Right lobe of liver (tissue), 6 donors: ENCODE measurements at places on chromosomes 3 and 15. TPM values are rescaled to one million over a fixed set of nuclear protein-coding genes. Genes with fewer than 3 reads are reported as not detected.
A peak's percentile ranks its signal among the peaks of the same experiment; 100 is the strongest.

The CHRNA7 gene
- total RNA-seq = not detected

The MLH1 gene
- total RNA-seq = 13.1 TPM

The PIF1 gene
- 1.00 TPM for total RNA-seq

The GOLGA8S gene
- 0.29 TPM for total RNA-seq

The CAMKV gene
- total RNA-seq = not detected

DNA sequence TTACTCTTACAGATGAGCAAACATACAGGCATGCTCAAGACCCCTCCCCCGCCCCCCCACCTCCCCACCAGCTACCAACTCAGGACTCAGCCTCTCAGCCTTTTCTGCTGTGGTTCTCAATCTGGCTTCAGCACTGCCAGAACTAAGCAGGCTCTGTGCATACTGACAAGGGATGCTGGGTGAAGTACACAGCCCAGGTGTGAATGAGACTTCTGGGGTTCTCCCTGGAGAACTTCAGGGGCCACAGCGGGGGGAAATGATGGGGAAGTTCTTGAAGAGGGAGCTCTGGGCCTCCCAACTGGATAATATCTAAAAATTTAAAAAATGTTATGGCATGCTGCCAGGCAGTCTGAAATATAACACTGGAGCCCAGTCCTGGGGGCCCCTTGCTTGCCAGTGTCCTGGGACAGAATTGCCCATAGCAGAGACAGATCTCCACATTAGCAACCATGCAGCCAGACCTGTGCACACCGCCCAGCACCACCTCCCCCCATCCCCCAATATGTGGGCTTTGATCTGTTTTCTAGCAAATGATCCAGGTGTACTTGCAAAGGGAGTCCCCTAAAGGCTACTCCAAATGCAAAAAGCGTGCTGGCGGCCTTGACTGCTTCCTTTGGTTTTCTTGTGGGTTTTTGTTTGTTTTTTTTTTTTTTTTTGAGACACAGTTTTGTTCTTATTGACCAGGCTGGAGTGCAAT lies 41.4 kb downstream of the PGPEP1L start:
- no peaks in the 10 kb centered on the region for H3K27me3 ChIP-seq
- no peaks in the 10 kb centered on the region for H3K36me3 ChIP-seq
- no peak for DNase-seq
- H3K4me1 ChIP-seq = no peaks in the 10 kb centered on the region
- no peak overlapping the region for H3K4me3 ChIP-seq
- H3K27ac ChIP-seq = no peak overlapping the region

- H3K36me3 ChIP-seq = no peaks in the 10 kb centered on the region
- no peak overlapping the region for H3K27ac ChIP-seq
- H3K4me1 ChIP-seq = no peaks in the 10 kb centered on the region
- H3K4me3 ChIP-seq = no peak overlapping the region
- no peak for DNase-seq
Measured at GRCh38 chr3:8724108-8724752, 9.4 kb upstream of the CAV3 start.

GRCh38 chr3:172077197-172077757 lies 37.9 kb downstream of the FNDC3B start:
- peaks cover 2% of the 10 kb centered on the region for H3K4me1 ChIP-seq
- no peaks in the 10 kb centered on the region for H3K27me3 ChIP-seq
- H3K36me3 ChIP-seq = no peaks in the 10 kb centered on the region
- no peak for DNase-seq
- no peak overlapping the region for H3K4me3 ChIP-seq
- no peak overlapping the region for H3K27ac ChIP-seq

DNA sequence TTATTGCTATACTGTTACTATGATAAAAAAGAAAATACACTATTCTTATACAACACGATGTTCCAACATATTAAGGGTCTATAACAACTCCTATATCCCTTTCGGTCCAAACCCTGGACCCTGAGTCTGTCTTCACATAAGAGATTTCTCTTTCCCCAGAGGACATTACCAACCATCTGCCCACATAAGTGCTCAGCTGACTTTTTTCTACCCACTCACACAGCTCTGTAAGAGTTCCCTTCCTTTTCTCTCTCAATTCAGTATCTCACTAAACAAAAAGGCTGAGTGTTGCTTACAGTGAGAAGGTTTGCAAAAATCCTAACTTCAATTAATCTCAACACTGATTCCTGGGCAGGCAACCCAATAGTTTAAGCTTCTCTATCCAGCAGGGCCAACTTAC lies 30.5 kb downstream of the ITGB5 start:
- H3K27me3 ChIP-seq = no peaks in the 10 kb centered on the region
- H3K4me1 ChIP-seq = peaks cover 18% of the 10 kb centered on the region
- no peak overlapping the region for H3K27ac ChIP-seq
- no peak overlapping the region for H3K4me3 ChIP-seq

DNA sequence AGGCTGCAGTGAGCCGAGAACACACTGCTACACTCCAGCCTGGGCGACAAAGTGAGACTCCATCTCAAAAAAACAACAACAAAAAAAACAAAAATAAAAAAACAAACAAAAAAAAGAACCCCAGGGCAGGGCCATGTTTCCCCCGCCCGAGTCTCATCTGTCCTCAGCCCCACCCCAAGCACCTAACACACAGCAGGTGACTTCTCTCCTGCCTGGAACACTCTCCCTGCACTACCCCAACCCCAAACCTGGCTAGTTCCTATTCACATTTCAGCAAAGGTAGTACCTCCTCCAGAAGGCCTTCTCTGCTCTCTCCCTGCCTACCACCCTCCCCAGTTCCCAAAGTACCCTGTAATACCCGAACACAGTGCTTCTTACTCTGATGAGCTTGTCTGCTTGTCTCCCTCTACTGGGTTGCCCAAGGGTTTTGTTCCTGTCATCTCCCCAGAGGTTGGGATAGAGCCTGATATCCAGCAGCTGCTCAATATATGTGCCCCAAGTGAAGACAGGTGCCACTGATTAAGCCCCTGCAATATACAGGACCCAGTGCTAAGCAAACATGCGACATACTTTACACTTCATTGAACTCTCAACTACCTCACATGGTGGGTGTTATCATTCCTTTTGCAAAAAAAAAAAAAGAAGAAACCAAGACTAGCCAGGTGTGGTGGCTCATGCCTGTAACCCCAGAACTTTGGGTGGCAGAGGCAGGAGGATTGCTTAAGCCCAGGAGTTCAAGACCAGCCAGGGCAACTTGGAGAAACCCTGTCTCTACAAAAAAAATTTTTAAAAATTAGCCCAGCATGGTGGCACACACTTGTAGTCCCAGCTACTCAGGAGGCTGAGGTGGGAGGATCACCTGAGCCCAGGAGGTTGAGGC lies 103.6 kb downstream of the DAPK2 start:
- H3K4me3 ChIP-seq = no peak overlapping the region
- DNase-seq = no peak
- no peak overlapping the region for H3K27ac ChIP-seq
- no peaks in the 10 kb centered on the region for H3K36me3 ChIP-seq
- no peaks in the 10 kb centered on the region for H3K4me1 ChIP-seq
- no peaks in the 10 kb centered on the region for H3K27me3 ChIP-seq

- no peak for DNase-seq
- no peaks in the 10 kb centered on the region for H3K27me3 ChIP-seq
- no peaks in the 10 kb centered on the region for H3K4me1 ChIP-seq
- no peak overlapping the region for H3K27ac ChIP-seq
- no peak overlapping the region for H3K4me3 ChIP-seq
Measured at GRCh38 chr15:25366058-25366457, 72.8 kb downstream of the UBE3A start.

- peaks cover 24% of the 10 kb centered on the region for H3K36me3 ChIP-seq
- H3K27me3 ChIP-seq = no peaks in the 10 kb centered on the region
- H3K4me1 ChIP-seq = peaks cover 10% of the 10 kb centered on the region
- no peak overlapping the region for H3K4me3 ChIP-seq
- no peak overlapping the region for H3K27ac ChIP-seq
Measured at GRCh38 chr3:194667363-194667762, 4.6 kb downstream of the LSG1 start.

GRCh38 chr3:196632046-196632751 lies 7.3 kb upstream of the NRROS start:
- H3K27me3 ChIP-seq = no peaks in the 10 kb centered on the region
- peak overlapping the region; percentile 60 for H3K27ac ChIP-seq
- H3K4me3 ChIP-seq = peak overlapping the region; percentile 77
- peak; percentile 89 for DNase-seq
- no peaks in the 10 kb centered on the region for H3K4me1 ChIP-seq

GRCh38 chr3:54264050-54264449 lies 141.7 kb downstream of the CACNA2D3 start:
- H3K4me1 ChIP-seq = no peaks in the 10 kb centered on the region
- no peaks in the 10 kb centered on the region for H3K27me3 ChIP-seq
- no peak overlapping the region for H3K4me3 ChIP-seq
- H3K27ac ChIP-seq = no peak overlapping the region
- DNase-seq = no peak
- H3K36me3 ChIP-seq = no peaks in the 10 kb centered on the region

GRCh38 chr3:161117646-161118045 lies 12.5 kb upstream of the B3GALNT1 start:
- no peaks in the 10 kb centered on the region for H3K4me1 ChIP-seq
- H3K36me3 ChIP-seq = no peaks in the 10 kb centered on the region
- no peak overlapping the region for H3K27ac ChIP-seq
- DNase-seq = no peak

DNA sequence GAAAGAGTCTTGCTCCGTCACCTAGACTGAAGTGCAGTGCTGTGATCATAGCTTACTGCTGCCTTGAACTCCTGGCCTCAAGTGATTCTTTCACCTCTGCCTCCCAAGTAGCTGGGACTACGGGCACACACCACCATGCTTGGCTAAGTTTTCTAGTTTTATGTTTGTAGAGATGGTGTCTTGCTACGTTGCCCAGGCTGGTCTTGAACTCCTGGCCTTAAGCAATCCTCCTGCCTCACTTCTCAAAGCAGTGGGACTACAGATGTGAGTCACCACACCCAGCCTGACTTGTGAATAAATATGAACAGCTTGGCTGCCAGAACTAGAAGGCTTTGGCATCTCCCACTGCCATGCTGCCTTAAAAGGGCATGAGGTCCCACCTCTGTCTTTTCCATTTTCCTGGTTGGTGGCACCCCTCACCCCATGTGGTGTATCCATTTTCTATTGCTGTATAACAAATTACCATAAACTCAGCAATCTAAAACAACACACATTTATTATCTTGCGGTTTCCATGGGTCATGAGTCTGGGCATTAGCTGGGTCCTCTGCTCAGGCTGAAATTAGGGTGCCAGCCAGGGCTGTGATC lies 44.3 kb downstream of the PTPRG start:
- no peak overlapping the region for H3K4me3 ChIP-seq
- no peak for DNase-seq
- H3K27ac ChIP-seq = no peak overlapping the region
- H3K36me3 ChIP-seq = no peaks in the 10 kb centered on the region
- H3K4me1 ChIP-seq = no peaks in the 10 kb centered on the region
- no peaks in the 10 kb centered on the region for H3K27me3 ChIP-seq

DNA sequence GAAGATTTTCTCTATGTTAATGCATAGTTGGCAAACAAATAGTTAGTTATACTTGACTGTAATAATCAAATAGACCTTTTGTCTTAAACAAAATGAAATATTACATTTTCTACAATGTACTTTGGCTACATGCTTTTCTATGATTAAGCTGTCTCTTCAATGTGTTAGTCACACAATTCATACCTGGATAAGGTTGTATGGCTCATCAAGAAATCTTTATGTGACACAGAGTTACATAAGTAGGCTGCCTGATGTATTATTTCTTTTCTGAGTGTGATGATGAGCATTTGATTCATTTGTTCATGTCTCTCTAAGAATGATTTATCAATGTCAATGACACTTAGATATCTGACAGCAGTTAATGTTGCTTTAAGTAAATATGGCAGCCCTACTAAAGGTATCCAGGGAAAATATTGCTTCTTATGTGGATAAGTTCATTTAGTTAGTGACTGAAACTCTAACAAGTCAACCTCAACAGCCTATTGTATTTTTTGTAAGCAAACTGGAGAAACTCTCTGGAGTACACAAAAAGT lies 157.4 kb upstream of the SOX2 start:
- no peak for DNase-seq
- H3K4me1 ChIP-seq = no peaks in the 10 kb centered on the region
- no peak overlapping the region for H3K27ac ChIP-seq
- H3K4me3 ChIP-seq = no peak overlapping the region
- no peaks in the 10 kb centered on the region for H3K27me3 ChIP-seq
